GM23338 (cell line): ENCODE measurements at places on chromosomes 2 and 18. TPM values are rescaled to one million over a fixed set of nuclear protein-coding genes. Genes with fewer than 3 reads are reported as not detected.

ADGRF3 gene
- 0.35 and 0.38 TPM in 2 replicates for total RNA-seq

CCDC178 gene
- 0.17 TPM in 1 of 2 replicates, not detected in the other for total RNA-seq

CIB4 gene
- total RNA-seq, result not detected in 2 replicates

ALK gene
- 0.16 and 0.35 TPM in 2 replicates for total RNA-seq
